ENCODE measurements at places on chromosomes 5 and 9.

DNA sequence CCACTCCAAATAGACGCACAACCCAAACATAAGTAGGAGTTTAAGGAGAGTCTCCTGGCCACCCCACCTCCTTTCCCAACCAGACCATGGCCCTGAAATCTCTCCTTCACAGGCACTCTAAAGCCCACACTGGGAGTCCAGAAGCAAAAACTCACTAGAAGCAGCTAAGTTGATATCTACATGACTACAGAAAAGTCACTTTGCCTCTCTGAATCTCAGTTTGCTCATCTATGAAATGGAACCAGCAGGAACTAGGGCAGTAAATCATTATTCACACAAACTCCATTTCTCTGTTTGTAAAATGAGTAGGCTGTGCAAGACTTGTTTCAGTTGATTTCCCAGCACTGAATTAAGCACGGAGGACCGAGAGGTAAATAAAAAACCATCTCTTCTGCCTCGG is 4.1 kb upstream of the WWC1 start:
- DNase-seq, result no peak

DNA sequence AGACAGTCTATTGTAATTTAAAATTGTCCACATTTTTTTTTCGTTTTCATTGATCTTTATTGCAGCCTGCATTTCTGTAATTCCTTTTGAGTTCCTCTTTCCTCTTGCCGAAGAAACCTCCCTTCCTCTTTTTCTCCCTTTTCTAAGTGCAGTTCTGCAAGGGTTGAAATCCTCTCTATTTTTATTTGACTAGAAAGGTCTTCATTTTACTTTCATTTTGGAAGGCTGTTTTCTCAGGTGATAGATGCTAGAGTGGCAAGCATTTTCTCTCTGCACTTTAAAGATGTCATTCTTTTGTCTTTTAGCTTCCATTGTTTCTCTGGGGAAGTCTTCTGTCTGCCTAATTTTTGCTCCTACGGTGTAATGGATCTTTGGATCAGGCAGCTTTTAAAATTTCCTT is 248.5 kb downstream of the SMARCA2 start:
- DNase-seq, result no peak

GRCh38 chr5:106106384-106106783 is 1564.4 kb downstream of the EFNA5 start:
- no peak for DNase-seq

GRCh38 chr5:132825834-132826391 is 4.5 kb downstream of the SHROOM1 start:
- no peak for DNase-seq

DNA sequence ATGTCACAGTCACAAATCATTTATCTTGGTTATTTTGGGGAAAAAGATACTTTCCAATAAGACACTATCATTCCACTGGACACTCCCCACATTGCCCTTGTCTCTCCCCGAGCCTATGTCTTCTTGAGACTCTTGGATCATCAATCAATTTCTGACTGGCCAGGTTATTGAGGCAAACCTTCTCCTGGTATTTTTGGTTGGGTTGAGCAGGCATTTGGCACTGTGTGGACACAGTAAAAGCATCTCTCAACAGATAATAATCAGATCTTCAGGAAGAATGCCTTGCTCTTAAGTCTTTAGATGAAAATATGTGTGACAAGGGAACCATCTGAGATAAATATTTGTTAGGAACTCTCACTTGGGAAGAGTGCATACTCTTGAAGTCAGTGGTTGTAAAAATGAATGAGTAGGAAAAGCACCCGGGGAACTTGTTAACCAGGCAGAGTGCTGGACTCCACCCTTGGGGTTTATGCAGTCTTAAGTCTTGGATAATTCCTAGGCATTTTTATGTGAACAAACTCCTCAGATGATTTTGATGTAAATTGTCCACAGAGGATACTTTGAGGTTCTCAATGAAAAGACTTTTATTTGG is 223.8 kb upstream of the CLINT1 start:
- DNase-seq, result no peak

- DNase-seq, result no peak
Measured at GRCh38 chr5:123844873-123845272, 332.9 kb downstream of the CSNK1G3 start.

DNA sequence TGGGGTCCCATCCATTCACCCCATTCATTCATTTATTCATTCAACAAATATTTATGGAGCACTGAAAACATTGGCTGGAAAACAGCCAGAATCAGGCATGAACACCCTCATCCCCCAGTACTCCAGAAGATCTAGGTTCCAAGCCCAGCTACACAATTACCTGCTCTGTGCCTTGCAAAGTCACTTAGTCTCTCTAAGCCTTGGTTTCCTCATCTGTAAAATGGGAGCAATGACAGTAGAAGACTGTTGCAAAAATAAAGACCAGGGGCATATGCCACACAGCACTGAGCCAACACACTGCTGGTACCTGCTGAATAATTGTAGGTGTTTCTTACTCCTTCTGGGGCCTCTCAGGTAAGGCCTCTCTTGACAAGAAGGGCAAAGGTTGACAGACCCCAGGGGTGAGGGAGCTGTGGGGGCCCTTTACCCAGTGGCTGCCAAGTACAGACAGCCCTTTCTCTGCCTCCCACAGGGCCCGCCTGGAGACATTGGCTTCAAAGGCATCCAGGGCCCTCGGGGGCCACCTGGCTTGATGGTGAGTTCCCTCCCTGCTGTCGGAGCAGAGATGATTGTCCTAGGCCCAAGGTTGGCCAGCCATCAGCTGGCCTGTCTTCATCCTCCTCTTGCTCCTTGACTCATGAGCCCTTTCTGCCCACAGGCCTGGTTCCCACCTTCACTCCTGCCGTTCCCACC is 22.6 kb upstream of the ORM1 start:
- no peak for DNase-seq

GRCh38 chr5:74504463-74504862 is 136.1 kb downstream of the ENC1 start:
- no peak for DNase-seq

DNA sequence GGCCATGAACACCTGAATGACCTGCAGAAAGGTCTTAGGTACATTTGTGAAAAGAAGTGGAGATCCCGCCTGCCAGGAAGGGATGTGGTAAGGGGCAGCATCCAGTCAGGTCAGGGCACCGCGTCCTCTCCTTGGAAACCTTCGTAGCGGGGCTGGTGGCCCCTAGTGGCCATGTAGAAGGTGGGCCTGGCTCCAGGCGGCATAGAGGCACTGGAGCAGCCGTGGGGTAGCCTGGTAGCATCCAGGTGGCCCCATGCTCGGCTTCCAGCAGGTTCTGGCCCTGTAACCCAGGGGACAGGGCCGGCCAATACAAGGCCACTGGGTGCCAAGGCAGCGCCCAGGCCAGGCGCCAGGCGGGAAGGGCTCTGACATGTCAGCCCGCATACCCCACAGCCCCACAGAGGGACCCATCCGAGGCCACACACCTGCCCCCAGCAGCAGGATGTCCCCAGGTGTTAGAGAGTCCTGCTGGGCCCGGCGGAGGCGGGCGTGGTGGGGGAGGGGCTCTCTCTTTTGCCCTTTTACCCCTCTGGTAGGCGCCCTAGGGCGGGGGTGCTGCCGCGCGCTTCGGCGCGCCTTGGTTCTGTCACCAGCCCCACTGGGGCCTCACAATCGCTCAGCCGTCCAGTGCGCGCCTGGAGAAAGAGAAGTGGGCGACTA is 58.3 kb upstream of the SPATA31E1 start:
- DNase-seq, result no peak

DNA sequence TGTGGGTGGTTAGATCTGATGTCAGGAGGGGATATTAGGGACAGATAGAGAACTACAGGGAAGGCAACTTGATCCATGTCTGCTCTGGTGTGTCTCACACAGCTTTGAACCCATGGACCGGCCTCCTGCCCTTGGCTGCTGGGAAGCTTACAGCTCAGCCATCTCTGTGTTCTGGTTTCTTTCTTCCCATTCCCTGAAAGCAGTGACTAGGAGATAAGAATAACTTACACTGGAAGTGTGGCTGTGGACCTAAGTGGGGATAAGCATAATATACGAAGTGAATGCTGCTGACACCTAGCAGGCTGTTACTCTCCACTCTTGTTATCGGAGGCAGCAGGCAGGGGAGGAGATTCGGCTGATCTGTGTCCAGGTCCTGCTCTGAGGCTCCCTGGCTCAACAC is 282.3 kb upstream of the TUT7 start:
- DNase-seq, result no peak

GRCh38 chr5:140140435-140140834 is 14.7 kb downstream of the IGIP start:
- no peak for DNase-seq

- no peak for DNase-seq
Measured at GRCh38 chr5:169909945-169910344, 70.3 kb downstream of the INSYN2B start.

DNA sequence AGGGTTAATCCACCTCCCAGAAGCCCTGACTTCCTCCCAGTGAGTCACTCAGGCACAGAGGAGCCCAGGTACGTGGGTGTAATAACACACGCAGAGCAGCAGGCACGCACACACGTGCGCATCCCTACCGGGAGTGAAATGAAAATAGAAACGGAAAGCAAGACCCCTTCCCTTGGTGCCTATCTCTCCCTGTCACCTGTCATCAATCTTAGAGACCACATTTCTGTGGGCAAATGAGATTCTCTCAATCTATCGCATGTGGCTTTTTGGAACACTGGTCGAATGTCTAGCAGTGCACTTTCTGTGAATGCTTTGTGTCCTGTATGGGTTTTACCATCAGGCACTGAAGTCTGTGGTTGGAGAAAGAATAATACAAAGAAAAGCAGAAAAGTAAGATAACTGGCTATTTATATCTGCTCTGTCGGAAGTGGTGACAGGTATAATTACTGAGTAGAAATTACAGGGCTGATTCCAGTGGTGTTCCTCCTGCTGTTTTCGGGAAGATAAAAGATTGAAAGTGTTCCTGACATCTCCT is 137.7 kb upstream of the GRIA1 start:
- DNase-seq, result no peak

DNA sequence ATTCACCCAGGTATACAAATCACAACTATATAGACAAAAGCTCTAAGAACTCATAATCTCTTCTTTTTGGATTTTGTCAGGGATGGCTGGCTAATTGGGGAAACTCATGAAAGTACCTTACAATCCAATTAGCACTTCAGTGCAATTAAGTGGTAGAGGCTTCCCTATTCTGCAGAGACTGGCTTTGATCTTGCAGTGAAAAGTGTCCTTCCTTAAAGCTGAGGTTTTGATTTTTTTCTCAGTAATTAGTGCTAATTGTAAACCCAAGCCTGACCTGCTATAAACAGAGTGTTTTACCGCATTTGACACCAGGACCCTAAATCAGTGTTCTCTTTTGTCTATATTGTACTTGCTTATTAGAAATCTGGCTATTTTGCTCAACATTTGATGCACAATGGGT is 294.0 kb upstream of the EFNA5 start:
- no peak for DNase-seq

DNA sequence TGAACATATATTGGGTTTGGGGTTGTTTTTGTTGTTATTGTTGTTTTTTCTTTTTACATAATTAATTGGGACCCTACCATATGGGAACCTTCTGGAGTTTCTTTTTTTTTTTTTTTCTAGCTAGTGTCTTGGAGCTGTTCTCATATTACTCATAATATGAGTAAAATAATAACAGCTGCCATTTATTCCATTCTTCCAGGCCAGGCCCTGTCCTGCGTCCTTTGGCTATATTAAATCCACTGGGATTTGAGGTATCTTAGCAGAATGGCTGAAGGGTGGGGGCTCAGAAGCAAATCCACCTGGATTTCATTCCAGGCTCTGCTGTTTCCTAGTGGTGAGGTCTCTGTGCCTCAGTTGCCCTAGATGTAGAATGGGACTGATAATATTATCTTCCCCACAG is 47.2 kb upstream of the RPL26L1 start:
- no peak for DNase-seq

- no peak for DNase-seq
Measured at GRCh38 chr9:104085525-104085924, 8.6 kb upstream of the SMC2 start.

DNA sequence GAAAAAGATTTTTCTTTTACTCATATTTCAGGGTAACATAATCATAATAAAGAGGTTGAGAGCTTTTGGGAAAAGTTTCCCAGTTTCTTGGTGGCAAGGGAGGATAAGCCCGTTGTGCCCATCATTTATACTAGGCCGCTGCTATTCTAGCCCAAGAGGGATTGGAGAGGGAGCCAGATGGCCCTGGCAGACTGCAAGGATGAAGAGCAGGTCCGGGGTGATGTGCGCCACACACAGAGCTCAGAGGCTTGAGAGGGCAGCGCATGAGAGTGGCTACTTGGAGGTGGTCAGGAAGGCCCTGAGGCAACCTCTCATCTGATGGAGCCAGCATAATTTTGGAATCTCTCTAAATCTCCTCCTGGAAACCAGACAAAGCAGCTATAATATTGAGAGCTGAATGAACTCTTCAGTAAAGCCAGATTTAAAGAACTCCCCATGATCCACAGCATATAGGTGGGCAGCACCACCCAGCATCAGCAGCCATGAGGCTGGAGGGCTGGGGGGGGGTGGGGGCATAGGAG is 110.1 kb downstream of the MED27 start:
- DNase-seq, result no peak

DNA sequence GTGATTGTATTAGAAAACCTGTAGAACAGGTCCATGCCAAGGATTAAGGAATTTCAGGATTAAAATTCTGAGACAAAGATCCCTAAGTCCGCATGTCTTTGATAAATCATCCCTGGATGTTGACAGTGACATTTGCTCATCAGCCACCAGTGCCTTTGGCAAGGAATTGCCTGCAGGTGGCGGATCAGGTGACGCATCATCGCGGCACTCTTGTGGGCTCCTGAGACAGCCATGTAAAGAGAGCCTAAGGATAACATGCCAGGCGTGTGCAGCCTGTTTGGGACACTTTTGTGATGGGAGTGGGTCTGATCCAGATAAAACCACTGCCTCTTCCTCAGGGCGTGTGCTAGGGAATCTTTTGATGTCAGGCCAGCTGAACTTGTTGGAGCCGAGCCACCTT is 40.6 kb downstream of the ADCY2 start:
- DNase-seq, result no peak

- DNase-seq, result no peak
Measured at GRCh38 chr5:37696190-37697021, 143.4 kb downstream of the GDNF start.

GRCh38 chr9:93218671-93219420 is 34.9 kb downstream of the WNK2 start:
- no peak for DNase-seq

DNA sequence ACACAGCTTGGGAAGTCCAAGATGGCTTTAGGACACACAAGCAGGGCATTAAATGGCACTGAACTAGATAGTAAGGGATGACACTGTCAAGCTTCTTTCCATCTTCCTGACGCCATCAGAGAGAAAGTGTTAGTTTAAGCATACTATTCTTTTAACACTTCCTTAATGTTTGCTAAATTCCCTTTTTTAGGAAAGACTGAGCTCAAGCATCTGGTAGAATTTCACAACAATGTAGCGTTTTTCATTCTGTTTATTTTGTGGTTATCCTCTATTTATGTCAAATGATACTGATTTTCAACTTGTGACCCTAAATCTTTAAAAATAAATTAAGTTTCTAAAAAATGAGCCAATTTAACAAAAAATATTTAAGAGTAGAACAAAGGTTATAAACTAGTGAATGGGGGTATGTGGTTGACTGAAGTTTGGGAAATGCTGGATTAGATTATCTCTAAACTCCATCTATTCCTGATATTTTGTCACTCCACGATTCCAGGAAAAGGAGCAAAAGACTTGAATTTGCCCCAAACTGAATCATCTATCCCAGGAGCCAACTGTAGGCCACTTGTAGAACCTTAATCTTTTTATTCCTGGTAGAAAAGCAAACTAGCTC is 147.4 kb upstream of the KLF9 start:
- no peak for DNase-seq

GRCh38 chr5:61407706-61408270 is 75.7 kb downstream of the ZSWIM6 start:
- no peak for DNase-seq

GRCh38 chr9:18976709-18977531 is 56.1 kb downstream of the SAXO1 start:
- no peak for DNase-seq

Data from activated naive CD4-positive, alpha-beta T cell (primary cell).